Stimulated activated CD8-positive, alpha-beta memory T cell treated with anti-CD3 and anti-CD28 coated beads, Interleukin-15, amount 100 ng/mL, for 24 hours (primary cell): ENCODE measurements at places on chromosomes 3 and 15.

GRCh38 chr3:172519740-172520139 lies 3.5 kb downstream of the TNFSF10 start:
- no peak for DNase-seq

GRCh38 chr3:88231207-88231606 lies 81.4 kb downstream of the C3orf38 start:
- DNase-seq, result no peak

DNA sequence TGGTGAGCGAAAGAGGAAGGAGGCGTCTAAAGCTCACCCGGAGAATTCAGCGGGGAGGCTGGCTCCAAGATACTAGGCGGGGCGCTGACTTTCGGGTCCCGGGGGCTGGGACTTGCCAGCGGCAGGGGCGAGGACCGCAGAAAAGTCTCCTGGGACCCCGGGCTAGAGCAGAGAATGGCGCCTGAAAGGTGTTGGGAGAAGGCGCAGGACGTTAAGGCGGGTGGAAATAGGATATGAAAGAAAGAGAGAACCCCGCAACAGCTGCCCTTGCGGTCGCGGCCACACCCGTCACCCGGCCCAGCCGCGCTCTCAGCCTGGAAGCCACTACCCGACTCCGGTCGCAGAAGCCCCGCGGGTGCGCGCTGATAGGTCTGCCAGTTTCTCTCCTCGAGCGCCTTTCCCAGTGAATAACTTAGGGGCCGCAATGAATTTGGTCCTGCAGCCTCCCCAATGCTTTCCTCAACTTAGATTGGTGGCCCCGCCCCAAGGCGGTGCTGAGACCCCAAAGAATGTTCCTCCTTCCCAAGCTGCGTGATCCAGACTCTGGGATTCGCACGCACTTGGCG lies 604 bp downstream of the LTK start:
- no peak for DNase-seq

GRCh38 chr3:72174040-72174439 lies 389.1 kb upstream of the PROK2 start:
- no peak for DNase-seq

DNA sequence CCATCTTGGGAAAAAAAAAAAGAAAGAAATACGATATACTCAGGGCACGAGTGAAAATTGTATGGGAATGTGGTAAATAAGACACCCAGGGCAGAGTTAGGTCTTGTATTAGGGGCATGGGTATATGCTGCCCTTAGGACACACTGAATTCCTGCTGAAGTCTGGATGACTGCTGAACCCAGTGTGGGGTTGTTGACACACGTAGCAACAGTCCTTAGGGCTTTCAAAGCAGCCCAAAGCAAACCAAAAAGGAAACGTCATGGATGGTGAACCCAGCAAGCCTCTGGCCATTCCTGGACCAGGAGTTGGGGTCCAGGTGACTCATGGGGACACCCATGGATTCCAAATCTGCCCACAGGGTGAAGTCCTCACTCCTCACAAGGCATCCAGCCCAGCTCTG lies 27.1 kb upstream of the SEMA3F start:
- no peak for DNase-seq

- no peak for DNase-seq
Measured at GRCh38 chr15:70324001-70324974, 226.6 kb upstream of the TLE3 start.

DNA sequence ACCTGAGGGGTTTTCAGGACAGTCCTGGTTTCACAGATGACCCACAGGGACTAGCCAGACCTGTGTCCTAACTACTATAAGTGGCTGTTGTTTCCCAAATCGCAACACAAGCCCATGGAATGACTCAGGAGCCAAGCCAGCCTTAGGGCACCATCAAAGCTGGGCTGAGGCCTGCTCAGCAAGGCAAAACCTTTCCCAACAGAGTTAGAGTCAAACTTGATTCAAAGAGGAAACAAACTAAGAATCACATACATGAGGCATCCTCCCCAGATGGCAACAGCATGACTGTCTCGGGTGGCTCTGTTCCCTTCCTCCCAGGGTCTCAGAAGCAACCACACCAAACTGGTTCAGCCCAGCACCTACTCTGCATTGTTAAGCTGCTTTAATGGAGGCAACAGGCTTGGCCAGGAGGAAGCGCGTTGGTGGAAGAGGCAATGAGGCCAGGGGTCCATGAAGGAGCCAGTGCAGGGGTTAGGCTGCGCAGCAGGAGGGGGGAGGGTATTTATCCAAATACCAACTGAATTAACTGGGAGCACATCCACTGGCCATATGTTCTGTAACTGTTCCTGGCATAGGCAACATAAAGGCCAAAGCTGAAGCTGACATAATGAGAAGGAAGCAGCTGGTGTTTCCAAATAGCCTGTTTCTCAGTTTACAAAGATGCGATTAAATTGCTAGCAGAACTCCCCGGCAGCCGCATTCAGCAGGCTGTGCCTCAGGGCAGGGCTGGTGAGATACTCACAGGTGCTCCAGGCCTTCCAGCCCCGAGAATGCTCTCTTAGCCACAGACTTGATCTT lies 102.4 kb downstream of the LRIG1 start:
- DNase-seq, result no peak

DNA sequence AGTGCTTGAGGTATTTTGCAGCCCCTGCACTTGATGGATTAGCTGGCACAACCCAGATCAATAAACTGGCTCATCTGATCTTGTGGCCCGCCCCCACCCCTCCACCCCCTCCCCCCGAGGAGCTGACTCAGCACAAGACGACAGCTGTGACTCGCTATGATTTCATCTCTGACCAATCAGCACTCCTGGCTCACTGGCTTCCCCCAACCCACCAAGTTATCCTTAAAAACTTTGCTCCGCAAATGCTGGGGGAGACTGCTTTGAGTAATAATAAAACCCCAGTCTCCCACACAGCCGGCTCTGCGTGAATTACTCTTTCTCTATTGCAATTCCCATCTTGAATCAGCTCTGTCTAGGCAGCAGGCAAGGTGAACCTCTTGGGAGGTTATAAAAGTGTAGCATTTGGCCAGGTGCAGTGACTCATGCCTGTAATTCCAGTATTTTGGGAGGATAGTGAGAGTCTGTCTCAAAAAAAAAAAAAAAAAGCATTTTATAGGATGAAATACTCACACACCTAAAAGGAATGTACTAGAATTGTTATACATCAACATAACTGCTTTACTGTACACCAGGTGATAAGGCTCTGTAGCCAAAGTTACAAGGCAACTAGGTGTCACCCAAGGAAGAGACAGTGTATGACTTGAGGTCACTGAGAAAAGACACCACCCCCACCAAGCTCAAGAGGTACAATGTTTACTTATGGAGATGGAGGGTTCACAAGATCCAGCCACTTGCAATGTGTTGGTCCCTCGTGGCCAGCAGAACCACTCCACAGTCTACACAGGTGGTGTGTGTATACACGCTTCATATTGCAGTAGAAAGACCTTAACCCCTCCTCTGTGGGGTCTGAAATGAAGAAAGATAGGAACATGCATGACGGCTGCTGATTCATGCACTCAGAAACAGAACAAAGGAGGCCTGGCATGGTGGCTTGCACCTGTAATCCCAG lies 8.6 kb downstream of the ZNF445 start:
- DNase-seq, result no peak

DNA sequence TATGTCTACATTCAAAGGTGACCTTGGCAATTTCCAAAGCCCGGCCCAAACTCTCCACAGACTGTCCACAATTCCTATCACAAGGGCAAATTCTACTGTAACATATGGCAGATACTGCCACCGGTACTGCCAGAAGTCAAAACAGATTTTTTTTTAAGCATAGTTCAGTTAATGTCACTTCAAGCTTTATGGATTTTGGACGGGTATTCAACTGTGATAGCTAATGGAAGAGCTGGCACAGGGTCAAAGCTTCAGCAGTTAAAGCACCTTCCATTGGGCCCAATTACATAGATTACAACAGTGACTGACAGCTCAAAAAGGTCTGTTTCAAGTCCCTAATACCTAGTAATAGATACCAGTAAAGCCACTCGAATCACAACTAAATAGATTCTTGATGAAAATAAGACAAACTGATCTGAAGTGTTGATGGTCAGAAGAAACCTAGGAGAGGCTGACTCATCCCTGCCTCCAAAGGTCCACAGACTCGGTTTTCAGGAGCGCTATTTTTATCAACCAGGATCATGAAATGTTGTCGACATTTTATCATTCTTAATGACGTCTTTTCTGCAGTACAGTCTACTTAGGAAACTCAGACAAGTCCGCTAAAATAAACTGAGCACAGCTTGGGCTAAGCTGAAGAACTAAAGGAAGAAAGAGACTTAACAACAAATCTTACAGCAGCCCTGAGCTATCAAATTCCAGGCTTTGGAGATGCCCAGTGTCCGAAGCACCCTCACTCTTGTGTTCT lies 38.7 kb downstream of the ANXA2 start:
- no peak for DNase-seq

- no peak for DNase-seq
Measured at GRCh38 chr3:177711637-177712036, 514.4 kb upstream of the TBL1XR1 start.

DNA sequence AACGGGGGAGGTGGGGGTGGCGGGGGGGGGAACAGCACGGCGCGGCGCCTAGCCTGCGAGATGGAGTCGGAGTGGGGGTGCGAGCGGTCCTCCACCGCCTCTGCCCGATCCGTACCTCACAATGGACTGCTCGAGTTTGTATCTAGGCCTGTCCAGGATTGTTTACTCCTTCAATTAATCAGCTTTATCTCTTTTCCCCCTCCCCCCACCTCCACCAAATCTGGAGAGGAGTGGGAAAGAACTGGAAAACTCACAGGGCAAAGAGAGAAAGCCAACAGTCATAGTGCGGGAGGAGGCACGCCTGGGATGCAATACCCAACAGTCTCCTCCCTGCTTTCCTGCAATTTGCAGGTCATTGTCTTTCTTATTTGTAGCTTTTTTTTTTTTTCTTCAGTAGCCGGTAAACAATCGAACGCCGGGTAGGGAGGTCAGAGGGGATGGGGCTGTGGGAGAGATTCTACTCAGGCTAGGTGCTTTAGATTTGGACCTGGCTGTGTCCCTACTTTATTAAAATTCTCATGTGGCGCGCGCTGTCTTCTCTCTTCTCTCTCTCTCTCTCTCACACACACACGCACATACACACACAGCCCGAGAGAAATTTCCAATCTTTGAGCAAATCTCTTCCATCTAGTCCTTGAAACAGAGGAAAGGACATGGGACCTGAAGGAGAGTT lies 6.9 kb upstream of the MEIS2 start:
- no peak for DNase-seq

DNA sequence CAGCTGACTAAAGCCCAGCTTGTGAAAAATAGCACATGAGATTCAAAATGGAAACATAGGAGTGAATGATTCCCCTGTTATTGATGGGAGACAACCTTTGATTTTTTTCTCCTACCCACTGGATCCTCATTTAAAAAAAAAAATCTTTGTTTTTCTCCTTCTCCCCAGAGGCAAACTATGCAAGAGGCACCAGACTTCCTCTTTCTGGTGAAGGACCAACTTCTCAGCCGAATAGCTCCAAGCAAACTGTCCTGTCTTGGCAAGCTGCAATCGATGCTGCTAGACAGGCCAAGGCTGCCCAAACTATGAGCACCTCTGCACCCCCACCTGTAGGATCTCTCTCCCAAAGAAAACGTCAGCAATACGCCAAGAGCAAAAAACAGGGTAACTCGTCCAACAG lies 2.6 kb downstream of the CACNA1D start:
- no peak for DNase-seq
